Osteocyte (in vitro differentiated cells): ENCODE measurements at places on chromosomes 4 and X. TPM values are rescaled to one million over a fixed set of nuclear protein-coding genes. Genes with fewer than 3 reads are reported as not detected.

- H3K27ac ChIP-seq = no peak overlapping the region
- no peak overlapping the region for H3K4me3 ChIP-seq
- no peak for DNase-seq
- no peaks in the 10 kb centered on the region for H3K4me1 ChIP-seq
Observed at GRCh38 chrX:99857455-99857854, 552.6 kb downstream of the PCDH19 start.

- peak overlapping the region; percentile 87 for H3K4me3 ChIP-seq
- no peak for DNase-seq
- peaks cover 3% of the 10 kb centered on the region for H3K36me3 ChIP-seq
- H3K4me1 ChIP-seq = peaks cover 36% of the 10 kb centered on the region
- no peaks in the 10 kb centered on the region for H3K27me3 ChIP-seq
Observed at GRCh38 chr4:1720163-1720983, 750 bp downstream of the TMEM129 start.

GRCh38 chr4:166625018-166625637 lies 609.2 kb downstream of the SPOCK3 start:
- no peaks in the 10 kb centered on the region for H3K4me1 ChIP-seq
- DNase-seq = no peak
- peaks cover 9% of the 10 kb centered on the region for H3K27me3 ChIP-seq

GRCh38 chr4:65482410-65482809 lies 187.9 kb downstream of the EPHA5 start:
- no peak for DNase-seq
- H3K27me3 ChIP-seq = no peaks in the 10 kb centered on the region
- H3K4me1 ChIP-seq = peaks cover 11% of the 10 kb centered on the region
- H3K4me3 ChIP-seq = no peak overlapping the region

Gene NDUFC1
- total RNA-seq = 40.9 and 43.7 TPM in 2 replicates

DNA sequence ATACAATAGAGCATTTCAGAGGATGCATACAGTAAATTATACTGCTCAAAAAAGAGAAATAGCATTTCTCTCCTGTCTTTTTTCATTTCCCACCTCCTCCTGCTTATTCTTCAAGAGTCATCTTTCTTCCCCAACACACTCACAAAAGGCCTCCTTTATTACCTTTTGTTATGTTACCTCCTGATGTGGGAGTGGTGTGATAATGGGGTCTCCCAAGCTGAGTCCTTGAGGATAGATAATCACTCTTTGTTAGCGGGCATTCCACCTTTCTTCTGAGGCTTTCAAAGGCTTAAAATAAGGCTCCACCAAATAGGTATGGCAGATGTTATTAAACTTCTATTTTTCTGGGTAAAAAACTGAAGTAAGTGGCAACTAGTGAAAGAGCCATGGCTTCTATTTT lies 159.8 kb downstream of the CPEB2 start:
- peaks cover 28% of the 10 kb centered on the region for H3K27me3 ChIP-seq
- no peak for DNase-seq
- no peak overlapping the region for H3K4me3 ChIP-seq
- H3K36me3 ChIP-seq = no peaks in the 10 kb centered on the region
- H3K4me1 ChIP-seq = no peaks in the 10 kb centered on the region
- H3K27ac ChIP-seq = no peak overlapping the region

GRCh38 chrX:143633461-143634308 lies 2.2 kb downstream of the SLITRK4 start:
- no peaks in the 10 kb centered on the region for H3K36me3 ChIP-seq
- peak overlapping the region; percentile 40 for H3K4me3 ChIP-seq
- H3K4me1 ChIP-seq = peaks cover 9% of the 10 kb centered on the region
- peaks cover 22% of the 10 kb centered on the region for H3K27me3 ChIP-seq
- no peak for DNase-seq
- H3K27ac ChIP-seq = no peak overlapping the region
